Upper lobe of right lung (tissue), 1 donor: ENCODE measurements at places on chromosomes 6 and 20.

GRCh38 chr6:11973238-11973637 lies 38.9 kb upstream of the HIVEP1 start:
- DNase-seq, result no peak

GRCh38 chr6:119676961-119677360 lies 327.4 kb upstream of the MAN1A1 start:
- DNase-seq, result no peak

DNA sequence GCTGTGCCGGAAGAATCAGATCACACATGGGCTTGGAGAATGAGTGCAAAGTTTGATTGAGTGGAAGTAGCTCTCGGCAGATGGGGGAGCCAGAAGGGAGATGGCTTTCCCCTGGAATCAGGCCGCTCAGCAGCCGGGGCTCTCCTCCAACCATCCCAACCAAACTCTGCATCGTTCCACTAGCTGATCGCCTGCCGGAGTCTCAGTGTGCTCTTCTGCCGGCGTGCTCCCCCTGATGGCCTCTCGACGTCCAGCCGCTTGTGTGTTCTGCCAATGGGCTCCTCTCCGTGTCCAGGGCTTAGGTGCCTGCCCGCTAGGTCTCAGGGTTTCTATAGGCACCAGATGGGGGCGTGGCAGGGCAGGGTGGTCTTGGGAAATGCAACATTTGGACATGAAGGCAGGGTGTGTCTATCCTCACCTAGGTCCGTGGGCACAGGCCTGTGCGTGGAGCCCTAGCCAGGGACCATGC lies 4.9 kb upstream of the BIRC7 start:
- DNase-seq, result no peak

DNA sequence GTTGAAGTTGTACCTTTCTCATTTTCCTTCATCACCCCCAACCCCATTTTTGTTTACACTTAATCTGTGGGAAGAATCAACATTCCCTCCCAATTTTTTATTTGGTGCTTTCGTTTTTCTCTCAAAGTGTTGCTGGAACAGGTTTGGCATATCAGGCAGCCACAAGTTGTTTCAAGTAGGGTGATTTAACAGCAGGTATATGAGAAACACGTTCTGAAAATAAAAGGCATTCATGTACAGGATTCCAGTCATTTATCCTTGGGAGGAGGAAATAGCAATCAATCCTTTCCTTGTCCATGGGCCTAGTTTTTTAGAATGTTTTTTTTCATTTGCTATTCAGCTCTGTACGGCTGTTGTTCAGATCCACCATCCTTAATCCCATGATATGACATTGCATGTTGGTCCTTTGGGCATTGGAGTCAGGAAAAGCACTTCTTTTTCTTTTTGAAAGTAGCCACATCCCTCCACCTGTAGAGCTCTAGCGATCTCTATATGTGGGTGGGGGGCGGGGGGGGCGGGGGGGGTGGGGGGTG lies 120.2 kb downstream of the JARID2 start:
- DNase-seq, result no peak
